Left forelimb (tissue), 1 donor: ENCODE measurements at places on chromosomes 2 and 18.

- DNase-seq: no peak
These were observed 63.9 kb downstream of the MDH1 start for GRCh38 chr2:63652652-63652985.

DNA sequence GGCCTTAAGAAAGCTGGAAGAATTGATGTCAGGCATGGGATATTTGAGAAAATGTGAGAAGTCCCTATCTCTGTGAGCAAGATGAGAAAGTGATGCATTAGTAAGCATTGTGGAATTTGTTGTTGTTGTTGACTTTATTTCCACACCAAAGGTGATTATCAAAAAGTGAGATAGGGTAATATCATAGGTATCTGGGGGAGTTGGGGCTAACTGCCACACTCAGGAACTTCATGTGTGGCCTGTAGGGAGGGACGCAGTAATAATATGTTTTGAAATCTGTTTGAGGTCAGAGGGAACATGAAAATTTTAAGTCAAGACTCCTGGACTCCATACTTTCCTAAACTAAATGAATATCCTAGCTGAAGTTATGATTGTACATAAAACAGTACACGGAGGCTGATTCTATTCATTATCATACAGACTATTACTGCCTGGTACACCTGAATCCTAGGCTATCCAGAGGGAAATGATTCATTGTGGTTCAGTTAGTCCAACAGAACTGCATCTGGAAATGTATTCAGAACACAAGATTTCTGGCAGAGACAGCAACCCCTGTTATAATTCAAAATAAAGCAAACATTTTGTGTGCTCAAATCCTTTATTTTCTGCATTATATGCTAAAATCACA lies 304.8 kb downstream of the CPS1 start:
- no peak for DNase-seq

DNA sequence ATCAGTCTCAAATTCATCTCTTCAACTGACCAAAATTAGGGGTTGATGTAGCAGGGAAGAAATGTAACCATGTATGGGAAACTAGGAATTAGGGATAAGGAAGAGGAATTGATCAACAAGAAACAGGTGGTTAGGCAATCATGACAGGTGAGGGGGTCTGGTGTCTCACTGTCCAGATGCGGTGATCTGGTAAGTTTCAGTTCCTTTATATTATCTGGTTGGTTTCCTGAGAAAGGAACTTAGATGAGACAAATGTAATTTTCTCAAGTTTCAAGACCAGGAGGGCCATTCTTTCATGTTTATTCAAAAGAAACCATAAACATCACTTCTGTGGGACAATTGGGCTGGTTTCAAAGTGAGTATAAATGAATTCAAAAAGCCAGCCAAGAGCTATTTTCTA lies 306.2 kb upstream of the KCNJ3 start:
- DNase-seq: no peak

- DNase-seq: no peak
These were observed 48.0 kb downstream of the ABI2 start for GRCh38 chr2:203376173-203376572.

DNA sequence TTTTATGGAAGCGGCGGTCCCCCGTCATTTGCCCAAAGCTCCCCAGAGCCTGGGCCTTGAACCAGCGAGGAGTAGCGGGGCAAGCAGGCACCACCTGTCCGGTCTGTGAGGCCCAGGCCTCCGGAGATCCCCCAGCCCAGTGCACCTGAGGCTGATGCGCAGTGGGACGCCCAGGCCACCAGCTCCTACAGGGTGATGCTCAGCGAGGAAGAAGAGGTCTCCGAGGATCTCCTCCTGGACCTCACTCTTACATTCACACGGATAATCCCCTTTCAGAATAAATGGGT lies 220.2 kb downstream of the NDUFA10 start:
- peak; percentile 53 for DNase-seq

DNA sequence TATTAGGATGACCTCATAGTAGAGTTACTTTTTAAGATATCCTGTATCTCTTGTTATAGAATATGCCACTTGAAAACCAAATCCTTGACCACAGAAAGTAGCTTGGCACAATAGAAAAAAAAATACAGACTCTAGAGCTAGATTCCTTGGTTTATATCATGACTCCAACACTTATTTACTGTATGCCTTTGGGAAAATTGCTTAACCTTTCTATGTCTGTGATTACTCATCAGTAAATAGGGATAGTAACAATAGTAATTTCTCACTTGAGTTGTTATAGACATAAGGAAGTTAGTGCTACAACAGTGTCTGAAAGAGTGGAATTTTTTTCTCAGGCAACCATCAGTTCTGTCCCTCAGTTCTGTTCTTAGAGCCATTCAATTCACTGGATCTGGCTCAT lies 193.8 kb downstream of the GULP1 start:
- DNase-seq: no peak

GRCh38 chr18:68564961-68565360 lies 149.9 kb downstream of the TMX3 start:
- DNase-seq: no peak

GRCh38 chr2:120453635-120453998 lies 107.7 kb downstream of the INHBB start:
- no peak for DNase-seq

DNA sequence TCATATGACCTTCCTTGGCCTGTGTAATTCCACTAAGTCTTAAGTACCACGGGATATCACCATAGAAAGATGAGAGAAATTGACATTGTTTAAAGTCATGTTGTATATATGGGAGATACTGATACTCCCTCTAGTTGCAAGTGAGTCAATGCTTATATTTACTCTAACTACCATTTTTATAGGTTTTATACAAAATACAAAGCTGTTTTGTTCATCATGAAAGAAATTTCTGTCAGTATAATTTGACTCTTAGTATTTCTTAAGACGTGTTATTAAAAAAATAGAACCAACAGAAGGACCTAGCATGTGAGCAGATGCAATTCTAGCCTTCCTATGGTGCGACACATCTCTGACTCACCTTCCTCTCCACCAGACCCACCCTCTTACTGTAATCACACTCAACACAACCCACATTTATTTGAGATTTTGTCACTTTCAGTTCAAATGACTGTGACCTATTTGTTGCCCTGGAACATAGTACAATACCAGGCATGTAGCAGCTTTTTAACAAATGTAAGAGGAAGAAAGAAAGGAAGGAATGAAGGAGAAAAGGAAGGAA lies 453.1 kb downstream of the CMPK2 start:
- no peak for DNase-seq

- no peak for DNase-seq
These were observed 8.1 kb upstream of the MTX2 start for GRCh38 chr2:176261136-176261535.

- DNase-seq: no peak
These were observed 47.4 kb downstream of the VWA3B start for GRCh38 chr2:98134172-98135005.

DNA sequence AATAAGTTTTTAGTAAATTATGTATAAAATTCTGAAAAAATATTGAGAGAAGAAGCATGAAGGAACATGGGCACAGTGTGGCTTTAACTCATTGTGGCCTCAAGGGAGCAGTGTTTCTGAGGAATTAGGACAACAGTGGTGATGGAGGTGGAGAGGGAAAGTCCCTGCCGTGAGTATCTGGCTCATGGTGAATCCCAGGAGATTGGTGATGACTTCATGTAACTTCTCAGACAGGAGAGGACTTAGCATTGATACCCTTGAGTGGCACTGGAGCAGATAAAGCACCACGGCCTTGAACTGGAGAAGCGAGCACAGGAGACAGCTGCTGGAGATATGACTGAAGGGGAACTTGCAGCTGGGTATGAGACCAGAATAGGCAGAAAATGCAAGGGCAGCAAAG lies 35.0 kb upstream of the LRP1B start:
- no peak for DNase-seq

DNA sequence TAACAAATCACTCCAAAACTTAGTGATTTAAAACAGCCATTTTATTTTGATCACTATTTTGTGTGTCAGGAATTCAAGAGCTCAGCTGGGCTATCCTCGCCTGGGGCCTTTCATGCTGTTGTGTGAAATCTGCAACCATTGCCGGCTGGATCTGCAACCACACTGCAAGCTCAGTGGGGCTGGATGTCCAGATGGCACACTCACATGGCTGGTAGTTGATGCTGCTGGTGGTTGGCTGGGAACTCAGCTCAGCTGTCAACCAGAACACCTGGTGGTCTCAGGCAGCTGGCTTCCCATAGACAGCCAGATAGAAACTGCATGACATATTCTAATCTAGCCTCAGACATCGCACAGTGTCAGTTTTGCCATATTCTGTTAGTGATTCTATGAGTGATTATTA lies 30.6 kb upstream of the AP1S3 start:
- no peak for DNase-seq

- DNase-seq: no peak
These were observed 1711.2 kb upstream of the CELF4 start for GRCh38 chr18:39276764-39277163.

DNA sequence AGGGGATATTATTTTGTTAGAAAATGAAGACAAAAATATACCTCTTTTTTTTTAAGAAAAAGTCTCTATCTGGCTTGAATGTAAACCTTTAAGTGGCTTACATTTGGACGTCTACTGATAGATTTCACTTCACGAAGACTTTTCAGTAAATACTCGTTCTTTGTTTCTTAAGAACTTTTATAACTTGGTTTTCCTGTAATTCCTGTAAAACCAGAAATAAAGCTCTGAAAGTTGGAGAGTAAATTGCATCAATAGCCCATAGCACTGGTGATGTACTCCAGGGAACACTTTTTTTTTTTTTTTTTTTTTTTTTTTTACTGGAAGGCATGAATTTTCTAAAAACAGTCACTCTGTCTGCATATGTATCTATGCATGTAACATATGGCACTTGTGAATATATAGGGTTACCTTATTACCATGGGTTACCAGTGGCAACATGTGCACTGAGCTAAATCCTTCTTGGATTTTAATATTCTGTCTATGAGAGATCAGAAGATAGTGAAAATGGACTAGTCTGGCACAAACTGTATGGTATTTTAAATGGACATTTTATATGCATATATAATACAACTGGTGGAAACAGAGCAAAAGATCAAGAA lies 309.2 kb upstream of the TCF4 start:
- DNase-seq: no peak

DNA sequence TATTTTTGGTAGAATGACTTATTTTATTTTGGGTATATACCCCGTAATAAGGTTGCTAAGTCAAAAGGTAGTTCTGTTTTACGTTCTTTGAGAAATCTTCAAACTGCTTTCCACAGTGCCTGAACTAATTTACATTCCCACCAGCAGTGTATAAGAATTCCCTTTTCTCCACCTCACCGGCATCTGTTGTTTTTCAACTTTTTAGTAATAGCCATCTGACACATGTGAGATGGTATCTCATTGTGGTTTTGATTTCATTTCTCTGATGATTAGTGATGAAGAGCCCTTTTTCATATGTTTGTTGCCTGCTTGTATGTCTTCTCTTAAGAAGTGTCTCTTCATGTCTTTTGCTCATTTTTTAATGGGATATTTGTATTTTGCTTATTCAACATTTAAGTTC lies 215.2 kb upstream of the TFPI start:
- DNase-seq: no peak

DNA sequence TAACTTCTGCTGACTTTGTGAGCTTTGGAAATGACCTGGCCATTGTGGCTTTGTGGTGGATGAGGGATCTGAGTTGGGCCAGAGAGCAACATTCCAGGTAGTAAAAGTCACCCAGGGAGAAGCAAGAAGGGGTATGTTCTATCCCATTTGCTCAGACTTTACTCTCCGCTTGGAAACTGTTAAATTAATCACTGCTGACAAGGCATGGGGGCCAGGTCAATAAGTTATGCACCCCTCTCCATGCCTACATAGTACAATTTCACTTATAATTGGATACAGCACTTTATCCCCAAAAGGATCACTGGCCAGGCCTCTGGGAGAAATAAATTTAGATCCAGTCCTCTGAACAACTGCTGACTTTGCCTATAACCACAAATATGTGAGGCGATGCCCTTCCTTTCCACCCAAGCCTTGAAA lies 92.1 kb downstream of the RPRM start:
- DNase-seq: no peak

GRCh38 chr2:216560838-216561270 lies 62.2 kb downstream of the RPL37A start:
- DNase-seq: no peak

- DNase-seq: no peak
These were observed 38.4 kb downstream of the CYP26B1 start for GRCh38 chr2:72109291-72109690.

- no peak for DNase-seq
These were observed 87.7 kb upstream of the LYPD1 start for GRCh38 chr2:132757676-132758075.

DNA sequence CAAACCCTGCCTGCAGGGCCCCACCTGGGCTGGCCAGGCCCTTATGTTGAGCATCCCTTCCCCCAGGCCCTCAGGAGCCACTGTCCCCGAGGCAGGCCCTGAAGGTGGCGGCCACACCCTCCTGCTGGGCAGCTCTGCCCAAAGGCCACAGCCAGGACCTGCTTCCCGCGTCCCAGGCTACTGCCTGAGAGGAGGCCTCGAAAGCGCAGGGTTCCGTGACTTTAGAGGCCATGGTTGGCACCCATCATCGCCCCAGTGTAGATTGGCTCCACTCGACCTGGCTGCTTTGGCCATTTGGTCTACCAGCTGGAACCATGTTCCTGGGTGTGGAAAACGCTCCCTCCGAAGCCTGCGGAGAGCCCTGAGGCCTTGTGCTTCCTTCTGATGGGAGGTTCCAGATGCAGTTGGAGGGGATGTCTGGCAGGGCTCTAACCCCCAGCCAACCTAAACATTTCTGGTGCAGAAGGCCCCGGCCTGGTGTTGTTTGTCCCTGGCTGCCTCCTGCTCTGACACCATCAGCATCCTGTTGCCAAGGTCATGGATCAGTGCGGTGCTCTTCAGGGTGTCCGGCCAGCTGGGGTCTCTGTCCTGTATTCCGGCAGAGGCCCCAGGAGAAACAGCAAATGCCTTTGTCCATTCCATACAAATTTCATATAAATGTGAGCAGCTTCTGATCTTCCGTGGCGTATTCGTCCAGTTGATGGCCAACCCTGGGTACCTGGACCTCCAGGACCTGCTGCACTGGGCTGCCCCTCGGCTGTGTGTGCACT lies 14.7 kb downstream of the CAPN10 start:
- DNase-seq: no peak

- DNase-seq: no peak
These were observed 864.4 kb upstream of the KLHL29 start for GRCh38 chr2:22520369-22521288.
